ENCODE measurements at places on chromosomes 4 and X.

- ATAC-seq = peak; percentile 46
Measured at GRCh38 chr4:140790171-140790570, 34.0 kb upstream of the TBC1D9 start.

DNA sequence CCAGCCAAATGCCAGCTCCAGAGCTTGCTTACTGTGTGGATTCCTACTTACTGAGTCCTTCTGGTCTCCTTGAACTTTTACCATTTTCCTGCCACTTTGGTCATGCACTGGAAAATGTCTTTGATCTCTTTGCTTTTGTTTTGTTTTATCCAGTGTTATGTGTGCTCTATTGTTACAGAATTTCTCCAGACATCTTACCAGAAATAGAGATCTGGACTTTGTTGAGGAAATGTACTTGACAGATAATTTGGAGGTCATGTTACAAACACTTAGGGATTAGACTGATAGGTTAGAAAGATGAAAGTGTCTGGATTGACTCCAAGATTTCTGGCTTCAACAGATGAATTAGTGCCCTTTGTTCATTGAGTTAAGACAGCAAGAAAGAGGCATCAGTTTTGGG is 5.7 kb upstream of the ZNF330 start:
- no peak for ATAC-seq

- no peak for ATAC-seq
Measured at GRCh38 chr4:76017056-76017686, 6.1 kb downstream of the CXCL10 start.

- no peak for ATAC-seq
Measured at GRCh38 chr4:6777636-6778281, 4.8 kb upstream of the KIAA0232 start.

- ATAC-seq = no peak
Measured at GRCh38 chrX:109600237-109600651, 24.7 kb downstream of the KCNE5 start.

DNA sequence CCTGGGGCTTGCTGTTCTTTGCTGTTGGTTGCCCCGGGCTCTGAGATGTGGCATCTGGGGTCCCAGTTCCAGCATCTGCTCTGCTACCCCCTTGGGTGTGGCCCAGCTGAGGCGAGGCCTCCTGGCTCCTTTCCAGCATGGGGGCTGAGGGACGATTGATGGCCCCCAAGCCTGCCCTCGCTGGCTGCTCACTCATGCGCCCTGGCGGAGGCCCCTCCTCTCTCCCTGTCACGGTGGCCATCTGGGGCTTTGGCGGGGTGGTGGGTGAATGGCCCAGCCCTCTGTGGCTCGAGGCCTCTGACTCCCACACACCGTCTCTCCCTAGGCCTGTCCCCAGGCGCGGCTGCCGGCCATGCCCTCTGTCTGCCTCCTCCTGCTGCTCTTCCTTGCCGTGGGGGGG is 1.8 kb downstream of the PLXNA3 start:
- no peak for ATAC-seq

DNA sequence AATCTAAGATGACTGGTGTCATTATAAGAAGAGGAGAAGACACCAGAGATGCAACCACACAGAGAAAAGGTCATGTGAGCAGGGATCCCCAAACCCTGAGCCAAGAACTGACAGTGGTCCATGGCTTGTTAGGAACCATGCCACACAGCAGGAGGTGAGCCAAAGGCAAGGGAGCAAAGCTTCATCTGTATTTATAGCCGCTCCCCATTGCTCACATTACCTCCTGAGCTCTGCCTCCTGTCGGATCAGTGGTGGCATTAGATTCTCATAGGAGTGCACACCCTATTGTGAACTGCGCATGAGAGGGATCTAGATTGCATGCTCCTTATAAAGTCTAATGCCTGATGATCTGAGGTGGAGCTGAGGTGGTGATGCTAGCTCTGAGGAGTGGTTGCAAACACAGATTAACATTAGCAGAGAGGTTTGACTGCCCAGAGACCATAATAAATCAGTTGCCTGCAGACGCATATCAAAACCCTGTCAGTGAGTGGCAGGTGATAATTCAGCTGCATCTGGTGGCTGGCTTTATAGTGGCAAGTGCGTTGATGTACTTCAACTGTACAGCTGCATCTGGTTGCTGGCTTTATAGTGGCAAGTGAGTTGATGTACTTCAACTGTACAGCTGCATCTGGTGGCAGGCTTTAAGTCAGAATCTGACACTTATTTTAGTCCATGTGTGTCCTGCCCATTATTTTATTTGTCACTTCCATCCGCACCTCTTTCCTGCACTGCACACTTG is 19.8 kb upstream of the CXCL2 start:
- ATAC-seq = no peak

DNA sequence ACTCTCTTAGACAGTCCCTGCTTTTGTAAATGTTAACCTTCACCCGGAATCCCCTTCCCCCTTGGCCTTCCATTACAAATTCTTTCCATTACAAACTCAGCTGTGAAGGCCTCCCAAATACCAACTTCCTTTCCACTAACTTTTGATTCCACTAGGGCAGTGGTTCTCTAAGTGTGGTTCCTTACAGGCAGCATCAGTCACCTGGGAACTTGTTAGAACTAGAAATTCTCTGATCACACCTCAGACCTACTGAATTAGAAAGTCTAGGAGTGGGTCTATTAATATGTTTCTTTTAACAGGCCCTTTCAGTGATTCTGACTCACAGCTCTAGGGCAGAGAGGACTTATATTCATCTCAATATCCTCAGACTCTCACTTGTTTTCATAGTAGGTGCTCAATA is 19.0 kb upstream of the MRPL1 start:
- no peak for ATAC-seq

- ATAC-seq = peak; percentile 61
Measured at GRCh38 chr4:107736924-107737448, 17.0 kb upstream of the PAPSS1 start.

DNA sequence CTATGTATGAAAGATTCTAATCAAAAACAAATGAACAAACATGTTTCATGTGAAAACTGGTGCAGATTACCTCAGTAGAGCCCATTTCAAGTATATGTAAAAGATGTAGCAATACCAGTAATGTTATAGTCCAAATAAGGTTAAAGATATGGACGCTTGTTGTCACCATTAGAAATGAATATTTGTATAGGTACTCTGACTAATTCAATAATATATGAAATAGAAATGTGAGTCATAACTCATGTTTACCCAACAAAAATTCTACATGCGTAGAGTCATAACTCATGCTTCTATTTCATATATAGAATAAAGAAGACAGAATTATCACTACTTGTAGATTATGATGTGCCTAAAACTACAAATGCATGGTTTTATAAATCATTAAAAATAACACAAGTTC is 739.1 kb upstream of the DIAPH2 start:
- ATAC-seq = no peak

DNA sequence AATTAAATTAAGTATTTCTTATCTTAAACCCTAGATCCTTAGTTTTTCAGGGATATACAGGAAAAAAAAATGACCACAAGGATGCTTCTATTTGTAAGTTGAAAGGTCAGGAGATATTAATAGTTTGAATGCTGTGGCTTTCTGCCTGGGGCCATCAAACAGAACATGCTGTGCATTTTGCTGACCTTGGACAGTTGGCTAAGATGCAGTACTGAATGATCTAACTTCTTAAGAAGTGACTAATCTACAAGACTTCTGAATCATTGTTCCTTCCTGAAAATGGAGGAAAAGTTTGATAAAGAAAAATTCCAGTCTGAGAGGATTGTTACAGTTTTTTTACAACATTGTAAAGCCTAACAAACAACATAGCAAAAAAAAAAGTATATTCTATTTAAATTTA is 237.8 kb upstream of the JADE1 start:
- ATAC-seq = no peak

DNA sequence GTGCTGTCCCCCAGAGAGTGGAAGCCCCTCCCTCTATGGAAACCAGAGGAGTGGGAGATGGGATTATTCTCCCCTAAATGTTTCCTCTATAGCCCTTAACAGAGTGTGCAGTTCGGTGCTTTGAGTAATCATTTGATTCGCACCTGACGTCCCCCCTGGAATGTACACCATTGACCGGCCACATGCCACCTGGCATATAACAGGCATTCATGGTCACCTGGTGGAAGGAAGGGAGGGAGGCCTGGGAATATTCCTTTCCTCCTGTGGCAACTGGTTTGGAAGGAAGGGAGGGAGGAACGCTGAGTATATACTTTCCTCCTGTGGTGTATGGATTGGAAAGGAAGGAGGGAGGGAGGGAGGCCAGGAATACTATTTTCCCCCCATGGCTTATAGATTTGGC is 77.2 kb downstream of the CRMP1 start:
- ATAC-seq = no peak

- no peak for ATAC-seq
Measured at GRCh38 chr4:111923786-111924185, 221.5 kb upstream of the FAM241A start.

DNA sequence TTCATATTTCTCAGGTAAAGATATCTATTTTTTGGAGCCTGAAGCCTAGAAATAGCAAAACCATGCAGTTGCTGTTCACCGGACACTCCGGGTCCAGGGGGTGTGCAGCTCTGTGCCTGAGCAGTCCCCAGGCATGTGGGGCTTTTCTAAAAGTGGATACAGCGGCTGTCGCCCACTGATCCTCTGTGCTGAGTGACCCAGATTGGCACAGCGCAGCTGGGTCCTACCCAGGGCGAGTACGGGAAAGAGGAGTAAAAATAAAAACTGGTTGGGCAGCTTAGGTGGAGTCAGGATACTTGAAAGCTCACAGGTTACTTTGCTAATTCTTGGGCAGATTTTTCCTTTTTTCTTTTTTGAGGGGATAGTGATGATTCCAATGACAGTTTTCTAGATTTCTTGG is 118.8 kb downstream of the UCHL1 start:
- ATAC-seq = no peak

- ATAC-seq = no peak
Measured at GRCh38 chrX:4277122-4277521, 563.7 kb upstream of the PRKX start.

DNA sequence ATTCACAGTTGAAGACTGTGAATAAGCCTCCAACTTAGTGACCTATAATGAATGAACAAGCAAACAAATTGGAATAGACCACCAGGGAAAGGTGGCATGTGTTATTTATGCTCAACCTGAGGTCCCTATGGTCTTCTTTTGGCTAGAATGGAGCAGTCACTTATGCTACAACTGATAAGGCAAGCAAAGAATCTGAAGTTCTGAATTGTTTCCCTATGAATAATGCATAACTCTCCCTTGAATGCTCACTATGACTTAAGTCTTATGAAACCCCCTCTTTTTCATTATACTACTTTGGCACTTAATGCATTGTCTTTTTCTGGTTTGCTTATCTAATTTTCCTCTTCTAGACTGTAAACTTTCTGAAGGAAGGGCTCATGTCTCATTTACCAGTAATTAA is 2.6 kb downstream of the GIMD1 start:
- ATAC-seq = no peak

GRCh38 chr4:24226023-24226422 is 336.2 kb upstream of the PPARGC1A start:
- ATAC-seq = no peak

DNA sequence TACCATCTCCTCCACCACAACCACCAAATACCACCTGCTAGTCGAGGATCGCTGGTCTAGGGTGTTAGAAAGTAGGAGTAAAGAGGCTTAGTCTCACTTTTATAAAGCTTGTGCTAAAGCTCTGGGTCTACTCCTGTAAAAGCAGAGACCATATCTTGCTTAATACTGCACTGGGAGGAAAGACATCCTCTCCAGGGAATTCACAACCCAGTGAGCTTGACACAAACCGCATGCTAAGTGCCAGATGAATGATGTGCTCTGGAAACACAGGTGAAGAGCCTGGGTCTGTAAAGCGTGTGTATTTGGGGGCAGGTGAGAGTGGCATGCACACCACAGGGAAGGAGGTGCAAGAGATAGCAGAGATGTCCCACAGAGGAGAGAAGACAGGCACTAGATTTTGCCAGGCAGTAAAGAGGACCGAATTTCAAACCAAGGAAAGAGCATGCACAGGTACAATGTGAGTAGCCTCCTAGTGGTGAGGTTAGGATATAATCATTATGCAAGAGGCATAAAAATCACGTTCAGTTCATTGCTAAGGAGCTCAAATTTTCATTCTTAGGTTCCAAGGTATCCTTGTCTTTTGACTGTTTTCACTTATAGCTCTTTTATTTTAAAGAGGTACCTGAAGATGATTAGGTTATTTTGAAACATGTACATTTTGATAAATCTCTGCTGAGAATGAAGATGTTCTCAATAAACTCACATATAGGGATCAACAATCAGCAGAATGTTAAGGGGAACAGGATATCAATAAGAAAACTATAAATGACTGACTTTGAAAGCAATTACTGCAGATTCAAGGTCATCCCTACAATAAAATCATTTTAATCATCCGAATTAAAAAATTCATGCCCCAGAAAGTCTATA is 20.7 kb downstream of the TAPT1 start:
- ATAC-seq = peak; percentile 81

GRCh38 chr4:183059797-183060196 is 39.3 kb upstream of the WWC2 start:
- no peak for ATAC-seq

All from stimulated activated memory B cell treated with anti-CD40 and anti-IgM and Interleukin-4, amounts not matched to agents 10 μg/mL and 1 μg/mL and 100 μg/mL, for 72 hours (primary cell).